ENCODE measurements at places on chromosomes 12 and 14. TPM values are rescaled to one million over a fixed set of nuclear protein-coding genes. Genes with fewer than 3 reads are reported as not detected.

Gene CELA1
- polyA plus RNA-seq, result not detected

Gene TNS2
- 133 TPM for polyA plus RNA-seq

Gene CCDC197
- polyA plus RNA-seq, result 0.23 TPM

Gene HEBP1
- 36.6 TPM for polyA plus RNA-seq

Gene RNFT2
- polyA plus RNA-seq, result 0.68 TPM

Gene NR4A1
- polyA plus RNA-seq, result 59.5 TPM

Gene MYF5
- not detected for polyA plus RNA-seq

Gene GYS2
- not detected for polyA plus RNA-seq

Gene IFI27
- polyA plus RNA-seq, result 446 TPM

Gene HOXC4
- not detected for polyA plus RNA-seq

Gene TAS2R9
- not detected for polyA plus RNA-seq

Measured in heart left ventricle (tissue), 16 donors.